ENCODE measurements at places on chromosomes 6 and 20. TPM values are rescaled to one million over a fixed set of nuclear protein-coding genes. Genes with fewer than 3 reads are reported as not detected.

The SLC25A27 gene
- total RNA-seq = not detected

The UBE2V1 gene
- total RNA-seq = 113 TPM

The C4B gene
- 8.5 TPM for total RNA-seq

The SLC26A8 gene
- total RNA-seq = not detected

The SLC52A3 gene
- 0.69 TPM for total RNA-seq

The LRRN4 gene
- total RNA-seq = not detected

DNA sequence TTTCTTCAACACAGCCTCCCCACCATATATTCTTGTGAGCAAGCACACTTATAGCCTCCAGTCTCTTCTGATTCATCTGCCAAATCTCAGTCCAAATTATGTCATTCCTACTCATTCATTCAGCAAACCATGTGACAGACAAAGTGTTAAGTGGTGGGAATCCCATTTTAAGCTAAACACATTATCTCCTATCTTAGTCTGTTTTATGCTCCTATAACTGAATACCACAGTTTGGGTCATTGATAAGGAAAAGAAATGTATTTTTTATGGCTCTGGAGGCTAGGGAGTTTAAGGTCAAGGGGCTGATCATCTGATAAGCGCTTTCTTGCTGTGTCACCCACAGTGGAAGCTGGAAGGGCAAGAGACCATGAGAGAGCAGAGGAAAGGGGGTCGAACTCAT lies 23.9 kb upstream of the SMIM13 start:
- H3K27me3 ChIP-seq = no peaks in the 10 kb centered on the region
- DNase-seq = peak; percentile 24
- peaks cover 4% of the 10 kb centered on the region for H3K4me1 ChIP-seq
- no peak overlapping the region for H3K27ac ChIP-seq

DNA sequence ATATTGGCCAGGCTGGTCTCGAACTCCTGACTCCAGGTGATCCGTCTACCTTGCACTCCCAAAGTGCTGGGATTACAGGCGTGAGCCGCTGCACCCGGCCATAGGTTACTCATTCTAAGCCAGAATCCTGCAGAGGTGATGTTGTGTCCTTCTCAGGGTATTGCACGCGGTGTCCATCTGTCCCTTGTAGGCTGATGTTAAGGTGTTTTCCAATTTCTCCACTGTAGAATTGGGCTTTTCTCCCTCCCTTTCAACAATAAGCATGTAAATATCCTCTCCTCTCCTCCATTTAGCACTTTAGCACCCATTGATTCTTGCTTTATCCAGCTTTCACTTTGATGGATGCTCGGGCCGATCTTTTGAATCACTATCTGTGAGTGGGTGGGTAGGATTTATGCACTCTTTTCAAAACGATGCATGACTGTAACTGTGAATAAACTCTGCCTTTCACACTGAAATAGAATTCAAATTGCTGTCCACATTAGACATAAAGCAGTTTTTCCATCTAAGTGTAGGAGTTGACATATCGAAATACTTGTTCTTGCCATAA lies 52.6 kb downstream of the ZBTB2 start:
- peaks cover 35% of the 10 kb centered on the region for H3K27me3 ChIP-seq
- no peaks in the 10 kb centered on the region for H3K4me1 ChIP-seq
- no peak overlapping the region for H3K4me3 ChIP-seq
- no peaks in the 10 kb centered on the region for H3K36me3 ChIP-seq
- DNase-seq = no peak
- H3K27ac ChIP-seq = no peak overlapping the region

DNA sequence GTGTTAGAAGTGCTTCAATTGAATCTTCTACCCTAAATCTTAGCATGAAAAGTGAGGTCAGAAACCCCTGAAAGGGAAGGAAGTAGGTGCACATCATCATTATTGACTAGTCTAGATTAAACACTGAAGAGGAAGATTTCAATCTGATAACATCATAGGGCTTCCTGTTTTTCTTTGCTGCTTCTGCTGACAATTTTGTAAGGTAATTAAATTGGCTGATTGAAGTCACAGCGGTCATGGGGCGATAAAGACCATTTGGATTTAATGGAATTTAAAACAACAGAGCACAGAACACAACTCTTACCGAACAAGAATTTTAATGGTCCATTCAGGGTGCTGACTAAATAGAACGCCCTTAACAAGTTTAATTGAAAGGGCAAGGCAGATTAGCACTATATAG lies 11.3 kb downstream of the GRIK2 start:
- no peak overlapping the region for H3K4me3 ChIP-seq
- DNase-seq = no peak
- H3K4me1 ChIP-seq = no peaks in the 10 kb centered on the region
- no peaks in the 10 kb centered on the region for H3K36me3 ChIP-seq
- no peaks in the 10 kb centered on the region for H3K27me3 ChIP-seq
- no peak overlapping the region for H3K27ac ChIP-seq

DNA sequence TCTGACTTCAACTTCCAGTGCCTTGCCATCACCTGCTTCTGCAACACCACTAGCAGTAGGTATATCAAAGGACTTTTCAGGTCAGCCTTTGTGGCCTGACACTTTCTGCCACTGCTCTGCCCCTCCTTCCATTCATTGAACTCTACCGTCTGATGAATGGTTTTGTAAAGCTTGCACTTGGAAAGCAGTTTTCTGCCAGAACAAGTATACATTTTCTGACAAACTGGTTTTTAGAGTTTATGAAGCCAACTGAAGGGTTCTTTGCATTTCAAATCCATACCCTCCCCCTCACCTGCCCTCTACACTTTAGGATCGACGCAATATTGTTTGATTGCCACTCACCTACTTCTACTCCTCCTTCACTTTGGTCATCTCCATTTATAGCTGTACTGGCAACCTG lies 603.1 kb downstream of the HACE1 start:
- no peaks in the 10 kb centered on the region for H3K27me3 ChIP-seq
- H3K27ac ChIP-seq = no peak overlapping the region
- H3K4me3 ChIP-seq = no peak overlapping the region
- no peak for DNase-seq

- peak overlapping the region; percentile 4 for H3K27ac ChIP-seq
- H3K36me3 ChIP-seq = no peaks in the 10 kb centered on the region
- DNase-seq = peak; percentile 31
- no peak overlapping the region for H3K4me3 ChIP-seq
These were observed 348.2 kb downstream of the TFAP2B start for GRCh38 chr6:51166914-51167313.

GRCh38 chr6:50543666-50544065 lies 169.7 kb upstream of the TFAP2D start:
- H3K36me3 ChIP-seq = no peaks in the 10 kb centered on the region
- H3K4me1 ChIP-seq = no peaks in the 10 kb centered on the region
- H3K27me3 ChIP-seq = no peaks in the 10 kb centered on the region
- no peak for DNase-seq
- H3K4me3 ChIP-seq = no peak overlapping the region

DNA sequence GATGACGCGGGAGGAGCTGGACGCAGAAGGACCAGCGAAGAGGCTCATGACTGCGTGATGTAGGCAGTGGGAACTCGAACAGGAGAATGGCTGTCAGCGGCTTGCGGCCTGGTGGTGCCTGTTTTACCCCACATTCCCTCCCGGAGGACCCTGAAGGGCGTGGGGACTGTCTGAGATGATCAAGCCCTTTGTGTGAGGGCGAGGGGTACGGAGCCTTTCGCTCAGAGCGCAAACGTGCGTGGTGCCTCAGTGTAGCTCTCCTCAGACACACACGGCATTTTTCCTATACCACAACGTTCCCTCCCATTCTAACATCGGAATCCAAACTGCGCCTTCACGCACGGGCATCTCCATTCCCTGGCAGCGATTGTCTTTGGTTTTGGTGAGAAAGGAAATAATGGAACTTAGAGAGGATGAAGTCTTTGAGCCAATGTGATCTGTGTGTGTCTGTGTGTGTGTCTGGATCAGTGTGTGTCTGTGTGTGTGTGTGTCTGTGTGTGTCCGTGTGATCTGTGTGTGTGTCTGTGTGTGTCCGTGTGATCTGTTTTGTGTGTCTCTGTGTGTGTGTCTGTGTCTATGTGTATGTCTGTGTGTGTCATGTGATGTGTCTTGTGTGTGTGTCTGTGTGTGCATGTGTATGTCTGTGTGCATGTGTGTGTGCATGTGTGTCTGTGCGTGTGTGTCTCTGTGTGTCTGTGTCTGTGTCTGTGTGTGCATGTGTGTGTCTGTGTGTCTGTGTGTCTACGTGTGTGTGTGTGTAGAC lies 5.3 kb downstream of the PTK6 start:
- H3K27me3 ChIP-seq = no peaks in the 10 kb centered on the region
- no peak overlapping the region for H3K27ac ChIP-seq
- no peak for DNase-seq

- no peak overlapping the region for H3K27ac ChIP-seq
- no peaks in the 10 kb centered on the region for H3K27me3 ChIP-seq
- H3K4me1 ChIP-seq = peaks cover 5% of the 10 kb centered on the region
- DNase-seq = no peak
- no peaks in the 10 kb centered on the region for H3K36me3 ChIP-seq
These were observed 56.5 kb downstream of the TRAF3IP2 start for GRCh38 chr6:111549168-111549567.

DNA sequence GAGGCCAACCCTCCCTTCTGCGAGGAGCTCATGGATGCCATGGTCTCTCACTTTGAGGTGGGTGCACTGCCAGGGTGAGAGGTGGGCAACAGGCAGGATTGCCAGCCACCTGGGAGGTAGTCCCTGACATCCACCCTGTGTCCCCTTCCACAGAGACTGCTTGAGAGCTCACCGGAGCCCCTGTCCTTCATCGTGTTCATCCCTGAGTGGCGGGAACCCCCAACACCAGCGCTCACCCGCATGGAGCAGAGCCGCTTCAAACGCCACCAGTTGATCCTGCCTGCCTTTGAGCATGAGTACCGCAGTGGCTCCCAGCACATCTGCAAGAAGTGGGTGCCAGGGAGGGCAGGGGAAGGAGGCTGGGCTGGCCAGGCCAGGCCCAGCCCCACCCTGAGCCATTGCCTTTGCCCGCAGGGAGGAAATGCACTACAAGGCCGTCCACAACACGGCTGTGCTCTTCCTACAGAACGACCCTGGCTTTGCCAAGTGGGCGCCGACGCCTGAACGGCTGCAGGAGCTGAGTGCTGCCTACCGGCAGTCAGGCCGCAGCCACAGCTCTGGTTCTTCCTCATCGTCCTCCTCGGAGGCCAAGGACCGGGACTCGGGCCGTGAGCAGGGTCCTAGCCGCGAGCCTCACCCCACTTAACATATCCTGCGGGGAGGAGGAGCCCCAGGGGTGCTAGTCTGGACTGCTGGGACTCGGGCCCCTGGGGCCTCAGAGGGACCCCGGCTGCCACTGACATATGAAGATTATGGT lies 12.8 kb downstream of the PCIF1 start:
- no peak overlapping the region for H3K27ac ChIP-seq
- no peak for DNase-seq
- peaks cover 20% of the 10 kb centered on the region for H3K4me1 ChIP-seq
- H3K36me3 ChIP-seq = peaks cover 95% of the 10 kb centered on the region
- no peak overlapping the region for H3K4me3 ChIP-seq

- no peak overlapping the region for H3K4me3 ChIP-seq
- no peaks in the 10 kb centered on the region for H3K4me1 ChIP-seq
- no peak overlapping the region for H3K27ac ChIP-seq
- H3K27me3 ChIP-seq = no peaks in the 10 kb centered on the region
- DNase-seq = no peak
These were observed 38.5 kb downstream of the EPB41L2 start for GRCh38 chr6:131024565-131024964.

GRCh38 chr6:131125431-131125830 lies 9.8 kb upstream of the AKAP7 start:
- no peaks in the 10 kb centered on the region for H3K4me1 ChIP-seq
- H3K36me3 ChIP-seq = no peaks in the 10 kb centered on the region
- no peak overlapping the region for H3K4me3 ChIP-seq
- no peak for DNase-seq
- H3K27me3 ChIP-seq = no peaks in the 10 kb centered on the region
- no peak overlapping the region for H3K27ac ChIP-seq

DNA sequence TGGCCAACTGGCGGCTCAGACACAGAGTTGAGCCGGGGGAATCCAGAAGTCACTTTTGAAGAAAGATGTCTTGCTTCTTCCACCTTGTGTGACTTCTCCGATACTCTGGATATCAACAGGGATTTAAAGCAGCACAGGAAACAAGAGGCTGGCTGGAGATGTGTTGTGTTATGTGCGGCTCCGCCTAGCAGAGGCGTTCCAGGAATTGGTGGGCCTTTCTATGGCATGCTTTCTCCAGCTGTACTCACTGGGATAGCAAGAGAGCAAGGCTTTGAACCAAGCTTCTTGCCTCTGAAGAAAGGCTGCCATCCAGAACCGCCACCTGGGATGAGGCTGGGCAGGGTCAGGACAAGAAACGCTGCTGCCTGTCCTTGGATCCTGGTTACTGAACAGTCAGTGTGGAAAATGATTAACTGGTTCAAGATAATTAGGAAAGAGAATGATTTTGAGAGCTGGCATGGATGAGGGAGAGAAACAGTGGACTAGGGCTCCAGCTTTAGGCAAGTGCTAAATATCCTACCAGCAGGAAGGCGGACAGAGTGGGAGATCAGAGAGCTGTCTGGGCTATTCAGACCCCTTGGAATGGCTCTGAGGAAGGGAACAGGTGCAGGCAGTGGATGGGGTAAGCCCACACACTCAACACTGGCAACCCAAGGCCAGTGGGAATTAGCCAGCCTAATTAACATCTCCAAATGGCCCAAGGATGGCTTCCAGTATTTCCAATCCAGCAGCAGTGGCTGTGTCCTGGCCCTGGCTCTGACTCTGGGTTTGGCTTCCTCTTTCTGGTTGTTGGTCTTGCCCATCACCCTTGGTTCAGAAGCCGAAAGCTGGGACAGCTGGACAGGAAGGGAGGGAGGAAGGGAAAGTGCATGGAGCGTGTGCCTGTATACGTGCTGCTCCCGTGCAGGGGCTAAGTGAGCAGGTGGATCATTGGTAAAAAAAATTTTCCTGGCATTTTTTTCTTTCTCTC lies 31.9 kb downstream of the INSM1 start:
- H3K36me3 ChIP-seq = no peaks in the 10 kb centered on the region
- H3K27ac ChIP-seq = no peak overlapping the region
- H3K4me1 ChIP-seq = no peaks in the 10 kb centered on the region
- H3K4me3 ChIP-seq = no peak overlapping the region
- H3K27me3 ChIP-seq = no peaks in the 10 kb centered on the region

- H3K4me1 ChIP-seq = peaks cover 5% of the 10 kb centered on the region
- H3K27me3 ChIP-seq = no peaks in the 10 kb centered on the region
- H3K27ac ChIP-seq = peak overlapping the region; percentile 88
These were observed 18.6 kb downstream of the ADGRB3 start for GRCh38 chr6:68653706-68654089.

DNA sequence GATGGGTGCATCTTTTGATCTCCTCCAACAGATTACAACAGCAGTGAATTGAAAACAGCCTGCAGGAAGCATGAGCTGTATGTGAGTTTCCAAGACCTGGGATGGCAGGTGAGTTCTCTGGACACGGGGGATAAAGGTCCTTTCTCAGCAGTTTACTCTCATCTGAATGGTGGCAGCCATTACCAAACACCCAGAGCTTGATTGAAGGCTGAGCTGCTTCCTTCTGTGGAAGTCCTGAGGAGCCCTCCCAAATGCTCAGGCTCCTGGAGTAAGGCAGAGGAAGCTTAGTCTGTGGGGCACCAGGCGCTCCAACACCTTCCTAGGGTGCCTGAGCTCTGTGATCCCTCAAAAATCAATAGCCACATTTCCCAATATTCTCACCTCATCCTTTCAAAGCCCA lies 31.5 kb downstream of the TXNDC5 start:
- H3K27ac ChIP-seq = no peak overlapping the region
- H3K27me3 ChIP-seq = no peaks in the 10 kb centered on the region
- H3K4me3 ChIP-seq = no peak overlapping the region
- H3K4me1 ChIP-seq = no peaks in the 10 kb centered on the region

All from K562 (cell line).